Stimulated activated naive CD8-positive, alpha-beta T cell treated with anti-CD3 and anti-CD28 coated beads, Interleukin-15, Interleukin-2, amounts not matched to agents 100 U/mL and 50 U/mL, for 24 hours (primary cell): ENCODE measurements at places on chromosomes 5 and 9.

- no peak for DNase-seq
Measured at GRCh38 chr5:178160176-178160575, 6.5 kb upstream of the NHP2 start.

GRCh38 chr9:87197349-87198130 lies 250.2 kb upstream of the GAS1 start:
- no peak for DNase-seq

DNA sequence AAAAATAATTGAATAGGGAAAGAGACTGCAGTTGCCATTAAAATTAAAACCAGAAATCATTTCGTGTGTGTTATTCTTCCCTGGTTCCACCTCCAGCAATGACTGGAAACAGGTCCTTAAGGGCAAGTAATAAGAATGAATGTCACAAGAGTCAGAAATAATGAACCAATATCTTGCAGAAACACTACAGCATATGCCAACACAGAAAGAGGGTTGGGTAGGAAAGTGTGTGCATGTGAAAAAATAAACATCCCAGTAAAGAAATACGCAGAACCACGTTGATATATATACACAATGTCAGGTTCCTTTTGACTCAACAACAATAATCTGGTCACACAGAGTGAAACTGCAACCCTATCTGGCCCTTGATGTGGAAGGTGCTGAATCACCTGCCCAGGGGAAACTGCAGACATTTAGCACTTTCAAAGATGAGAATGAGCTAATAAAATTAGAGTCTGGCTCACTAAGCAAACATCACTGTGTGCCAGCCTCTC lies 15.0 kb downstream of the HMHB1 start:
- DNase-seq = peak; percentile 14

DNA sequence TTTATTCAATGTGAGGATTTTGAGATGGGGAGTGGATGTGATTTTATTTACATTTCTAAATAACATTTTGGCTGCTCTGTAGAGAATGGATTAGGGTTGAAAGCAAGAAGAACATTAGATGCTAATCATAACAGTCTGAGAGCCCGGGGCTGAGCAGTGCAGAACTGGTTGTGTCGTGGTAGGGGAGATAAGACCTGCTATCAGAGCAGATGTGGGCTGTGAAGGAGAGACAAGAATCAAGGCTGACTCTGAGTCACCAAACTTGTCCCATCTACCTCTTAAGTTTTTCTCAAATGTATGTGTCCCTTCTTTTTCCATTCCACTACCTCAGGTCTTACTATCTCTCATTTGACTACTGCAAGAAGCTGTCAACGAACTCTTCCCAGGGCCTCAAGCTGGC lies 35.4 kb upstream of the SLC28A3 start:
- no peak for DNase-seq

DNA sequence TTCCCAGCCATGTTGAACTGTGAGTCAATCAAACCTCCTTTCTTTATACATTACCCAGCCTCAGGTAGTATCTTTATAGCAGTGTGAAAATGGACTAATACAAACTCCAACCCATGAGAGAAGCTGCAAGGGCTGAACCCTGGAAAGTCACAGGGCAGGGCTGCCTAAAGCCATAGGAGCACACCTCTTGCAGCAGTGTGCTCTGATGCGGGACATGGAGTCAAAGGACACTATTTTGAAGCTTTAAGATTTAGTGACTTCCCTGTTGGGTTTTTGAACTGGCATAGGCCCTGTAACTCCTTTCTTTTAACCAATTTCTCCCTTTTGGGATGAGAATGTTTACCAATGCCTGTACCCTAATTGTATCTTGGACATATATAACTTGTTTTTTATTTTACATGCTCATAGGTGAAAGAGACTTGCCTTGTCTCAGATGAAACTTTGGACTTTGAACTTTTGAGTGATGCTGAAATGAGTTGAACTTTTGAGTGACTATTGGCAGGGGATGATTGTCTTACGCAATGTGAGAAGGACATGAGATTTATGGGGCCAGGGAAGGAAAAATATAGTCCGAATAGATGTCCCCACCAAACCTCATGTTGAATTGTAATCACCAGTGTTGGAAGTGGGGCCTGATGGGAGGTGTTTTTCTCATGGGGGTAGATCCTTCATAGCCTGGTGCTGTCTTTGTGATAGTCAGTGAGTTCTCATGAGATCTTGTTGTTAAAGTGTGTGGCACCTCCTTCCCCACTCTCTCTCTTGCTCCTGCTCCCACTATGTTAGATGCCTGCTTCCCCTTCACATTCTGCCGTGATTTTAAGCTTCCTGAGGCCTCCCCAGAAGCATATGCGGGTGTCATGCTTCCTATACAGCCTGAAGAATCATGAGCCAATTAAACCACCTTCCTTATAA lies 159.5 kb upstream of the SPEF2 start:
- no peak for DNase-seq

DNA sequence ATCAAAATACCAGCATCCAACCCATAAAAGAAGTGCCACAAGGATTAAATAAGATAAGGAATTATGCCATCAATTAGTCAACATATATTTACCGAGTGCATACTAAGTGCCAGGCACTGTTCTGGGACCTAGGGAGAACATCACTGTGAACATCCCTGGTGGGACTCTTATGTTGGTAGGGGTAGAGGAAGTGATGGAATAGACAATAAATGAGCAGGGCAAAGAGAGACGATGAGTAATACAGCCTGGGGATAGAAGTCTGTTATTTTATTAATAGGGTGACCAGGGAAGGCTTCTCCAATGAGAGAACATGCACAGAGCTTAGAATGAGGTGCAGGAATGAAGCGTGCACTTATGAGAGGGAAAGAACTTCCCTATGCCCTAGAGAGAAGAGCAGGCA lies 47.4 kb upstream of the VLDLR start:
- no peak for DNase-seq

DNA sequence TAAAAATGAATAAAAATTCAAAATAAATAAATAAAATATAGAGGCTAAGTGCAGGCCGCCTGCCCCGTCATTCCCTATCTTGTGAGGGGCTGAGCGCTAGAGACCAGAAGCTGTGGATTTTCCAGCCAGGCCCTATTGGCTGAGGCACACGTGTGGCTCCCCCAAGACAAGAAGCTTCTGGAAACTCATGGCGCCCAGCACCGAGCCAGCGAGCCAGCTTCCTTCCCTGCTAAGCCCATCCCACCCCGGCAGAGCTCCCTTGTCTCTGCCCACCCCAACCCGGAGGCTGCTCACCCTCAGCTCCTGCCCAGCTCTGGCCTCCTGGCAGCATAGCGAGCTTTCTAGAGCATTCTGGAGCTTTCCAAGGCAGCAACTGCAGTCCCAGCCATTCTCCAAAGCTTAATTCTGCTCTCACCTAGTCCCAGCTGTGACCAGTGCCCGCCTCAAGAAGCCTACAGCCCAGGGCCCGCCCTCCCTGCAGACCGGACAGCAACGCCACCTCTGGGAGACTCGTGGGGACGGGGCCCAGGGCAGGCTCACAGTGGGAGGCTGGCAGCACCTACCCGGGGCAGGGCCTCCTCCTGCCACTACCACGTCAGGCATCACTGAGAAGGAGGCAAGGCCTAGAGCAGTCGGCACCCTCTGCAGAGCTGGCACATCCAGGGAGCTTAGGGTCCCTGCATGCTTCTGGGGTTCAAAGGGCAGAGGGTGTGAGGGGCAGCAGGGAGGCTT lies 23.2 kb upstream of the TMEM250 start:
- DNase-seq = no peak

- DNase-seq = no peak
Measured at GRCh38 chr9:125137200-125137599, 6.1 kb downstream of the SCAI start.

GRCh38 chr9:16318516-16319060 lies 551.9 kb downstream of the BNC2 start:
- no peak for DNase-seq

DNA sequence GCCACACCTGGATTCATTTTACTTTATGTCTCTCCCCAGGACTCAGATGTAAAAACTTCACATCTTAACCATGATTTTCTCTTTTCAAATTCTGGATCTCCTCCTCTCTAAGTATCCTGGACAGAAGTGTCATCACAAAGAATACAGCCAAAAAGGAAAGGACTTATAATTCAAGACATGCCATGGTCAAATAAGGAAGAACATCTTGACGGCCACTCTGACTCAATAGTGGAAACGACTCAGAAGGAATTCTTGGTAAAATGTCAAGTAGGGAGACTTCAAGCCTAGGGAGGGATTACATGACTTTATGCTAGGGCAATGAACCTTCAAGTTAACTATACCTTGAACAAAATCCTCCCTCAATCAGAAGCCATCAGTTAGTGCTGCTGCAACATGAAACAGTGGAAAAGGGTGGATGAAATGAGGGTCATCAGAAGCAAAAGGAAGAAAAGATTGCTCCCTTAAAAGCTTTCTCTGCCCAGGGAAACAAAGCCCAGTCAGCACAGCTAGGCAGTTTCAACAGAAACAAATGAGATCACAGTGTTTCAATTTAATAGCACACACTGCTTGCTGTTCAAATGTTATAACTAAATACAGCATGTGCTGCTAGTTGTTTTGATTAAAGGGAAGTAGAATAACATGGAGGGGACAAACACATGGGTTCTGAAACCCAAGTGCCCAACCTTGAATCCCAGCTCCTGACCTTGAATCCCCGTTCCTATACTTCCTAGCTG lies 101.4 kb downstream of the LPAR1 start:
- no peak for DNase-seq

- no peak for DNase-seq
Measured at GRCh38 chr5:149838881-149839739, 105.5 kb downstream of the PDE6A start.

GRCh38 chr5:171107669-171108068 lies 201.4 kb upstream of the TLX3 start:
- no peak for DNase-seq

DNA sequence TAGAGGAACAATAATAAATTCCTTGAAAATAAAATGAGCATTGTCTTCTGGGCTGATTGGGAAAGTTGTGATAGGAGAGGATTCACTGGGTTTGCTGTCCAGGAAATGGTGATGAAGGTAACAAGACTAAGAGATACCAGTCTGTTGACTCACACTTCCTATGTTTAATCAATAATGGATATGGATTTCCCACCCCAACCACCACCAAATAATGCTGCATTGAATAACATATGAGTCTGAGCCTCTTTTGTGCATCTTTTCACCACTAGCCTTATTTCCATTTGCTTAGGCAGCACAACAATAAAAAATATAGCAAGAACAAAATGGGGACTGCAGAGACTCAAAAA lies 120.2 kb upstream of the NFIB start:
- DNase-seq = no peak

- no peak for DNase-seq
Measured at GRCh38 chr9:124266139-124266825, 8.5 kb downstream of the NEK6 start.

- DNase-seq = no peak
Measured at GRCh38 chr9:100600521-100601079, 22.7 kb downstream of the CAVIN4 start.

DNA sequence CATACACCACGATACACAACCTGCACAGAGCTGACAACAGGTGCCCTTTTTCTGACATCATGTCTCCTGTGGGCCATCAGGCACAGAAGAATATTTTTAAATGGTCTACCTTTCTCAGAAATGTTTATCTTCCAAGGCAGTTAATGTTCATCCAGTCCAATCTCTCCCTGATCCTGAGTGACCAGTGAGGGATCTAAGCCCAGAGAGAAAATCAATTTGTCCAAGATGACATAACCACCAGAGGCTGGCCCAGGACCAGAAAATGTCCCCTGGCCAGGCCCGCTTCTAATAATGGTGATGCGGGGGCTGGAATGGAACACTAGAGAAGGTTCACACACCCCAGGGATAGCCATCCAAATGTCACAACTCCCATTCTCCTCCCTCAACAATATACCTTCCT lies 357.9 kb upstream of the KIF2A start:
- no peak for DNase-seq

DNA sequence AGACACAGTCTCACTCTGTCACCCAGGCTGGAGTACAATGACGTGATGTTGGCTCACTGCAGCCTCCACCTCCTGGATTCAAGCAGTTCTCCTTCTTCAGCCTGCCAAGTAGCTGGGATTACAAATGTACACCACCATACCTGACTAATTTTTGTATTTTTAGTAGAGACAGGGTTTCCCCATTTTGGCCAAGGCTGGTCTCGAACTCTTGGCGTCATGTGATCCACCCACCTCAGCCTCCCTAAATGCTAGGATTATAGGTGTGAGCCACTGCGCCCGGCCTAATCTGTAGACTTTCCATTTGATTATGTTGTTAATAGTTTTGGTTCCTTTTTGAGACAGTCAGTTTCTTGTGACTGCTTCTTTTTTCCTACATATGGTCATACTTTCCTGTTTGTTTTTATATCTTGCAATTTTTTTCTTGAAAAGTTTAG lies 31.0 kb downstream of the MTREX start:
- DNase-seq = peak; percentile 72

GRCh38 chr9:114321759-114322158 lies 1.1 kb upstream of the ORM1 start:
- DNase-seq = no peak

DNA sequence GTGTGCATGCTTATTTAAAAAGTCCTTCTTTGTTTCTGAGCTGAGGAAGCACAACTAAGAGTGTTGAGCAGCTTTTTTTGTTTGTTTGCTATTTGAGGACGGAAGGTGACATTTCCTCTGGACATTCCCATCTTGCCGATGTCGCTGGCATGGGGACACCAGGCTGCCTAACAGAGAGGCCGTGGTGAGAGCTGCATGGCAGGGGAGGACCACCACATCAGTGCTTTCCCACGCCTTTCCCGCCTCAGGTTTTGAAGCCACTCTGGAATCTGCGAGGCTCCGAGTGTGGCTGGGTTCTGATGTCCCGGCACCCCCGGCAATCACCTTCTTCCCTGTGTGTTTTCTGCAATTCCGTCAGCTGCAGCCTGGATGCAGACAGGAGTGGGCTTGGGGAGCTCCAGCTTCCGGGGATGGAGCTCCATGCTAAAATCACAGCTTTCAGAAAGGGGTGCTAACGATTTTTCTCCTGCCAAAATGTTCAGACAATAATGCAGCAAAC lies 259.8 kb upstream of the IRX4 start:
- DNase-seq = no peak

DNA sequence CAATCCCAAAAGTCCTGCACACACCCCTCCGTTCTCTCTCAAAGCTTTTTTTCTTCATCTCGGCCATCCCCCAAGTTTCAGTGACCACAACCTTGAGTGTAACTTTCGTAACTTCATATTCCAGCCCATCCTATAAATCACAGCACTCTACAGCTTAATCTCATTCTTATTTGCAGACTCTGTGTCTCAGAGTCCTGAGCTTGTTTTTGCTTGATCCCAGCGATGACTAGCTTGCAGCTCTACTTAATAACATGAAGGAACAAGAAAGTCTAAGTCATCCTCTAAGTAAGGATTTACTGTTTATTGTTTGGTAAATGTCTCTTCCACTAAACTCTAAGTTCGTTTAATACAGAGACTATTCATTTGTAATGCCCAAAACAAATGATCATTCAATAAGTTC lies 2.6 kb upstream of the SPDL1 start:
- DNase-seq = no peak

DNA sequence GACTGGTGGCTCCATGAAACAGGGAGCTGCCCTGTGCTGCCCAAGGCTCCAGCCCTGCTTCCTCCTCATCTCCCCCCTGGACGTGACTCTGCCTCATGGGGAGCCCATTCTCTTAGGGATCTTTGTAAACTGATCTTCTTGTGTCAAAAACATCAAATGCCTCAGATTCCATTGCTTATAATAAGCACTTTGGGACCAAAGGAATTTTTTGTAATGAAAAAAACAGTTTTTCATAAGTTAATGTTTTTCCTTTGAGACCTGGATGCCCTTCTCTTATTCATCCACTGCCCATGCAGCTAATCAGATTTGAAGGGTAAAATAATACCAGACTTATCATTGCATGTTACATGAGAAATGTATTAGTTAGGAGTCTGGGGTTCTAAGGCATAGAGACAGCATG lies 41.7 kb downstream of the PALM2AKAP2 start:
- DNase-seq = no peak

GRCh38 chr5:81739291-81739690 lies 11.6 kb downstream of the SSBP2 start:
- DNase-seq = no peak
